ENCODE measurements at places on chromosomes 7 and 10.

GRCh38 chr10:123517426-123517825, 148.7 kb upstream of the GPR26 start:
- DNase-seq = no peak

DNA sequence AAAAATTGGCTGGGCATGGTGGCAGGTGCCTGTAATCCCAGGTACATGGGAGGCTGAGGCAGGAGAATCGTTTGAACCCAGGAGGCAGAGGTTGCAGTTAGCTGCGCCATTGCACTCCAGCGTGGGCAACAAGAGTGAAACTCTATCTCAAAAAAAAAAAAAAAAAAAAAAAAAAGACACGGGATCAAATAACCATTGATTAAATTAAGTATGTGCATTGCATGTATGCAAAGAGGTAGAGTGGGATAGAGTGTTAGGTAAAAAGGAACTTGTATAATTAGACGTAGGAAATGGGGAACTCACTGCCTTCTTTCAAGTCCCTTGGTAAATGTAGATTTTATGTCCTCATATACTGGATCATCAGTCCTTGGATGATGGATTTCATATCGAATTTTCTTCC, 13.1 kb downstream of the VCL start:
- DNase-seq = peak; percentile 70

GRCh38 chr10:85657476-85658113, 709.0 kb downstream of the GRID1 start:
- DNase-seq = no peak

GRCh38 chr7:140989068-140989467, 25.7 kb downstream of the MRPS33 start:
- DNase-seq = no peak

GRCh38 chr7:156857757-156858156, 35.2 kb downstream of the LMBR1 start:
- DNase-seq = no peak

- no peak for DNase-seq
Measured at GRCh38 chr10:5760515-5760914, 52.7 kb downstream of the GDI2 start.

DNA sequence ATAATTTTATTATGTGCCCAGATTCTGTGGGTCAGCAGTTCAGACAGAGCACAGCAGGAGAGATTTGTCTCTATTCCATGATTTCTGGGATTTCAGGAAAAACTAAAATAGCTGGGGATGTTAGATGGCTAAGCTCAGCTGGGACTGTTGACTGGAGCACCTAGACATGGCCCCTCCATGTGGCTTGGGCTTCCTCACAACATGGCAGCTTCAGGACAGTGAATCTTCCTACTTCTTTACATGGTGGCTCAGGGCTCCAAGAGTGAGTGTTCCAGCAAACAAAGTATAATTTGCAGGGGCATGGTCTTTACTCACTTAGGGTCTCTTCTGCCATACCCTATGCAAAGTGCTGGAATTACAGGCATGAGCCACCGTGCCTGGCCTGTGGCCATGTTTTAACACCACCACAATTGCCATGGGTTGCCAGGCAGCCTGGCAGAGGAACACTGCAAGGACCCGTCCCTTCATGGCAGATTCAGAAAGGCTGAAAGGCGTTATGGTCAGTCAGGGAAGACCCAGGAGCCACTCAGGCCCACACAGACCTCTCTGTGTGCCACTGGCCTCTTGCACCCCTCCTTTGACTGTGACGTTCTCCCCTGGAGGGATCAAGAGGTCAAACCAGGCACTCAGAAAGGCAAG, 50.8 kb upstream of the ZMIZ1 start:
- no peak for DNase-seq

- no peak for DNase-seq
Measured at GRCh38 chr10:97149079-97149531, 36.7 kb downstream of the SLIT1 start.

DNA sequence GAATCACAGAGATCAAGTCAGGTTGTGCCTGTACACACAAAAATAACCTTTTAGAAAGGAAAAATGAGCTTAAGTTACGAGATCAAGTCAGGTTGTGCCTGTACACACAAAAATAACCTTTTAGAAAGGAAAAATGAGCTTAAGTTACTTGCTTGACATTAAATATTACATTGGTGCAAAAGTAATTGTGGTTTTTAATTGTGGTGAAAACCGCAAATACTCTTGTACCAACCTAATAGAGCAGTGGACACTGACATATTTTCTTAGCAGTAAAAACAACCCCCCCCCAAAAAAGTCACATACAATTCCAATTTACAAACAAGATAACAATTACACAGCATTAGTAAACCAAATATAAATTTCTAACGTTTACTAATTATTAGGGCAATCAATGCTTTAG, 595.6 kb downstream of the GRM8 start:
- DNase-seq = no peak

- no peak for DNase-seq
Measured at GRCh38 chr7:47241112-47242065, 340.5 kb downstream of the TNS3 start.

- DNase-seq = no peak
Measured at GRCh38 chr10:114507449-114507848, 103.1 kb upstream of the AFAP1L2 start.

DNA sequence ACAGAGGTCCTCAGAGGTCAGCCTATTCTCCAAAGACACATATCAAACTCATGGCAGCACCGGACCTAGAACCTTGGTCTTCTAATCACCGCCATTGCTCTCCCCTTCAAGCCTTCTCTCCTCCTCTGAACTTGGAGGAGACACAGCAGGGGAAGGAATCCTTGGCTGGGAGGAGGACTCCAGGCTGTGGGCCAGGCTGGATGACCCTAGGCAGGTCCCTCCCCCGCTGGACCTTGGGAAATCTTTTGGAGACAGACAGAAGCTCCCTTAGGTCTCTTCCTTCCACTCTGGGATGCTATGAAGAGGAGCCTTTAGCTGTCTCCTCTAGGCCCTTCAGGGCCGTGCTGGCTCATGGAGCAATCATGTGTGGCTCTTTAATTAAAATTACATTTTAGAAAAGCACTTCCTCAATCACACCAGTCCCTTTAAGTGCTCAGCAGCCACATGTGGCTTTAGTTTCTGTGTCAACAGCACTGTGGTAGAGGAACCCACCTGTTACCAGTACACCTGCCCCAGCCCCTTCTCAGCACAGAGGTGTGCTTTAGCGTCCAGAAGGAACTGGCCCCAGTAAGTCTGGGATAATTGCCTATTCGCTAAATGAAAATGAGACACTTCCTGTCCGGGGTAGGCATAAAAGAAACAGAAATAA, 238.2 kb downstream of the CELF2 start:
- peak; percentile 29 for DNase-seq

DNA sequence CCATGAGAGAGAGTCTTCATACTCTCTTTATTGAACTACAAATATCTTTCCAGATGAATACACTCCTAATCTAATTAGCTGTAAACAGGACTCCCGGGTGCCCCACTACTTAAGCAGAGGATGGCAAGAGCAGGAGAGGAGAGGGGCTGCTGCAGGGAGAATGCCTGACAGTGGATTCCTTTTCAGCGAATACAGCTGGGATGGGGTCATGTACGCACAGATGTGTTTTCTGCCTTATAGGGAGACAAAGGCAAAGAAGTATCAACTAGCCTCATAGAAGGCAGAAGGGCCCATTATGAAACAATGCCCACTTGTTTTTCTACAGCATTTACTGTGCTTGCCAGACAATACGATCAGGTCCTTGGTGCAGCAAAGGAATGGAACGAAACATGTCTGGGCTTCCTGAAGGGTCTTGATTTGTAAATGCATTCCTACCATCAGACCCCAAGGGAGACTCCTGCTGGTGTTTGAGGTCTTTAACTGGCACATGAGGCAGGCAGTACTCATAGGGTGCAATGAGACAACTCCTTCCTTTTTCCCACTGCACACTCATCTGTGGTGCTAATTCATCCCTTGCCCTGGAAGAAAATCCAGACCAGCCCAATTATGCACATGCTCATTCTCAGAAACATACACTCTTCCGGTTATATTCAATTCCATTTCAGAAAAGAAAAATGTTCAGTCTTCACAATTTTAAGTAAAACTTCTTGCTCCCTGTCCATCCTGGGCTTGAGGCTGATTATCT, 117.1 kb downstream of the AOAH start:
- DNase-seq = no peak

Measured in Kasumi-1 (cell line).